NB4 (cell line): ENCODE measurements at places on chromosomes 4 and X.

- no peak for DNase-seq
These were observed 114.6 kb downstream of the DDIT4L start for GRCh38 chr4:100075486-100076270.

- no peak for DNase-seq
These were observed 2.4 kb upstream of the FGFBP2 start for GRCh38 chr4:15965325-15965724.

GRCh38 chr4:158993891-158994290 lies 109.0 kb upstream of the RAPGEF2 start:
- DNase-seq, result no peak

DNA sequence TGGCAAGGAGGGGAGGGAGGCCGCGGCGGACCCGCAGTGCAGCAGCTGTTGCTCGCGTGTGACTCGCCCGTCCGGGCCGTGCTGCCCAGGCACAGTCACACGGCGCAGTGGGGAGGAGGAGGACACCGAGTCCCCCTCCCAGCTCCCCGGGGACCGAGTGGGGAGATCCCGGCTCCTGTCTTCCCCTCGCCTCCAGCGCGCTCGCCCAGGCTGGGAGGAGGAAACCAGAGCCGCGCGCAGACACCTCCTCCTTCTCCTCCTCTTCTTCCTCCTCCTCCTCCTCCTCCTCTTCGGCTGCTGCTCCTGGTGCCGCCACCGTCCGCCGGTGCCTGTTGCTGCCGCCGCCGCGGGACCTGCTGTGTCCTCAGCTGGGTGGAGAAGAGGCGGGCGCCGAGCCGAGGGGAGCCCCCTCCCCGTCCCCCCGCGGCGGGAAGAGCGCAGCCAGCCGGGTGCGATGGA lies at the start of gene TBC1D1:
TBC1D1 (plus strand) TSS at position 284 of the 459 bp plus-strand sequence. CDS start 11,012 bp downstream, outside the sequence.
- DNase-seq, result peak; percentile 76

DNA sequence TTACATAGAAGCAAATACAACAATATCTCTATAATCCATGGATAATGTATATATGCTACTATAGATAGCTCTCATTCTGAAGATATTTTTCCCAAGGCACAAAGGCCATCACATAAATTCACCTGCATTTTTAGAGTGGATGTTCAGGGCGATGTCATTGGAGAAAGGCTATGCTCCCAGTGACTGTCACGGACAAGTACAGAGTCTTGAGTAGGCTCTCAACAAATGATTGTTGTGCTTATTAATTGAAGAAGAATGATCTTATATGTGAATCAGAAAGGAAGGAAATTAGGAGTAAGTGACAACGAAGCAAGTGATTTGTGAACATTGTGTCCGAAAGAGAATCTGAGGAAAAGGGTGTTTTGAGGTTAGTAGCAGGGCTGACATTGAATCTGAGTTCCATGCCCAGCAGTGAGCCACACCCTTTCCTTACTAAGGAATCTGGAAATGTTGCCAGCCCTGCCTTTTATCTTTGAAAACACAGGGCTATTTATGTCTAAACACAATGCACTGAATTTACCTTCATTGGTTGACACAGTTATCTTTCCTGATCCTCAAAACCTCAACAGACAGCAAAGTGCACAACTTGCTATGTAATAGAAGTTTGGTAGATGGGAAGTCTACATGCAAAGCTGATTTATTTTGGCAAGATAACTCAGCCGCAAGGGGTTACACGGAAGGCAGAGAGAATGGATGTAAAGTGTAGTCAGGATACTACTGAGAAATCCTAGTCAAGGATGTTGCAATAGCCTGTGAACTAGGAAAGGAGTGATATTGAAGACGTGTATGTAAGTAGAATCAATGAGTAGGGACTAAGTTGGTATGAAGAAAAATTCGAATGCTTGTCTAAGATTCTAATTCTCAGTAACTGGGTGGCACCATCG lies 50.4 kb downstream of the SORBS2 start:
- no peak for DNase-seq

- DNase-seq, result no peak
These were observed 19.7 kb upstream of the GPAT3 start for GRCh38 chr4:83516042-83516772.

GRCh38 chrX:70096052-70096451 lies 33.8 kb downstream of the OTUD6A start:
- DNase-seq, result peak; percentile 4

- DNase-seq, result no peak
These were observed 13.7 kb upstream of the ZBTB33 start for GRCh38 chrX:120236687-120237479.

GRCh38 chrX:154460326-154460725 lies 2.2 kb downstream of the PLXNA3 start:
- DNase-seq, result no peak

GRCh38 chrX:32141841-32142240 lies 1069.5 kb downstream of the DMD start:
- no peak for DNase-seq

DNA sequence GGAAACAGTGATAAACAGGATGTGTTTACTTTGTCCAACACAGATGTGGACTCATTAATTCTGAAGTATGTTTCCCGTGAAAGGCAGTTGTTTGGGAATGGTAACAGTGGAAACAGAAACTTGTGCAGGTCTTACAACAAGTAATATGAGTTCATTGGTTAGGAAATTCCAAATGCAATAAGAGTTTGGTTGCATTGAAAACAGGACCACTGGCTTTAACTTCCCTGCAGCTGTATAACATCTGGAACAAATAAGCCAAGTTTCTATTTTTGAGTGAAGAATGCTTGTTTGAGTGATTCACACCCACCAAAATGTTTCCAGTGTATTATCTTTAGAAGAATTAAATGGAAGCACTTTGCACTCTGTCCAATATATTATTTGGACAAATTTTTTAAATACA lies 82.4 kb upstream of the BMP3 start:
- DNase-seq, result no peak

DNA sequence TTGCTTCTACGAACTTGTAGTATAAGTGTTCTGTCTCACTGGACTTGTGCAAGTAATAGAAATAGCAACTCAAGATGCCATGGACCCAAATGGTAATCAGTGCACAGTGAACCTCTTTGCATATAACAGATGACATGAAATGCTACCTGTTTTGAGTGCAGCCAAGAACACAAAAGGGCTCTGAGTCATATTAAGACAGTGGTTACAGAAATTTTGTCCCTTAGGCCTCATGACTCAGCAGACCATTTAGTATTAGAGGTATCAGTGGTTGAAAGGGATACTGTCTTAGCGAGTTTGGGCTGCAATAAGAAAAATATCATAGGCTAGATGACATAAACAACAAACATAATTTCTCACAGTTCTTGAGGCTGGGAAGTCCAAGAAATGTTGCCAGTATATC lies 502.9 kb upstream of the PCDH10 start:
- DNase-seq, result no peak

GRCh38 chr4:11881364-11881763 lies 452.7 kb upstream of the HS3ST1 start:
- DNase-seq, result no peak

- DNase-seq, result peak; percentile 26
These were observed 130.2 kb downstream of the CHRDL1 start for GRCh38 chrX:110665223-110666002.

DNA sequence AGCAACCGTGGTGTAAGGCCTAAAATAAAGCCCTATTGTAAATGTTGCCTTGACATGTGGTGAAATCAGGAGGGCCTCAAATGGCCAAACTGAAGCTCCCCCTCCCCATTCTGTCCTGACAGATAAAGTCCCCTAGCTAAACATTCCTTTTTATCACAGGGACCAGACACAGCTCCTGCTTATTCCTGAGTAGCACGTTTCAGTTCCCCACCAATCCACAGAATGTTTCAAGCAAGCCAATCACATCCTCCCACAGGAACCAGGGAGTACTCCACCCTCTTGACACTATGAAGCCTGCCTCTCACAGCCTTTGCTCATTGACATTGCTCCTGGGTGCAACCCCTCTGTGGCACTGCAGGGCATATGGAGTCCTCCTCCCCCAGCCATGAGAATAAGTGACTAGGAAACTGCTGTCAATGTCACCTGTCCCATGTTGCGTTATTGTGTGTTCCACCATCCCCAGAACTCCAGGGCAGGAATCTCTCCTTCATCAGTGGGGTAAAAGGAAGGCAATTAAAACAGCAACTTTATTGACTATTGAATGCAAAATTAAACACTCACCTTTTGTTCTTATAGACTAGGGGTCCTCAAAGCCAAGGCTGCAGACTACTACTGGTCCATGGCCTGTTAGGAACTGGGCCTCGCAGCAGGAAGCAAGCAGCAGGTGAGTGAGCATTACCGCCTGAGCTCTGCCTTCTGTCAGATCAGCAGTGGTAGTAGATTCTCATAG lies 128.1 kb downstream of the COL25A1 start:
- DNase-seq, result no peak

- DNase-seq, result peak; percentile 8
These were observed 329.4 kb upstream of the PCDH18 start for GRCh38 chr4:137861682-137862081.

GRCh38 chr4:53120778-53121177 lies 245.1 kb downstream of the SCFD2 start:
- no peak for DNase-seq
